Astrocyte (in vitro differentiated cells and primary cell): ENCODE measurements at places on chromosomes 16 and 17. TPM values are rescaled to one million over a fixed set of nuclear protein-coding genes. Genes with fewer than 3 reads are reported as not detected.
A peak's percentile ranks its signal among the peaks of the same experiment; 100 is the strongest.

MMP28 gene
- 1.2 and 2.6 TPM in 2 replicates for total RNA-seq

PNPO gene
- total RNA-seq, result 12.0 and 14.1 TPM in 2 replicates

DOC2A gene
- 0.50 and 0.89 TPM in 2 replicates for total RNA-seq

DNA sequence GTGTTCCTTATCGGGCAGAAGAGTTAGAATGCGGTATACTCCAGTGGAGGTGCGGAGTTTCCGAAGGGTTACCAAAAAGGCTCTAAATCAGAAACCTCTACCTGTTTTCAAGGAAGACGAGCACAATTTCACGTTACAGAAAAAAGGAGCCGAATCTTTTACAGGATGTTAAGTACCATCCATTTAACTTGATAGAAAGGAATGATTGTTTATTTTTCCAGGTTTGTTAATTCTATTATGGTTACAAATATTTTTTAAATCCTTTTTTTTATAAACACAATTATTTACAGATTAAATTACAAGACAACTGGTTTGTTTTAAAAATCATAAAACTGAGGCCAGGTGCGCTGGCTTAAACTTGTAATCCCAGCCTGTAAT lies 18.2 kb downstream of the ZNF213 start:
- H3K27me3 ChIP-seq, result no peaks in the 10 kb centered on the region
- DNase-seq, result no peak
- H3K4me3 ChIP-seq, result no peak overlapping the region
- no peaks in the 10 kb centered on the region for H3K36me3 ChIP-seq
- no peak overlapping the region for H3K27ac ChIP-seq

TMEM88 gene
- 25.3 and 33.7 TPM in 2 replicates for total RNA-seq

RPL26 gene
- total RNA-seq, result 1,192 and 1,342 TPM in 2 replicates

C17orf113 gene
- total RNA-seq, result 0.19 and 0.23 TPM in 2 replicates

DNA sequence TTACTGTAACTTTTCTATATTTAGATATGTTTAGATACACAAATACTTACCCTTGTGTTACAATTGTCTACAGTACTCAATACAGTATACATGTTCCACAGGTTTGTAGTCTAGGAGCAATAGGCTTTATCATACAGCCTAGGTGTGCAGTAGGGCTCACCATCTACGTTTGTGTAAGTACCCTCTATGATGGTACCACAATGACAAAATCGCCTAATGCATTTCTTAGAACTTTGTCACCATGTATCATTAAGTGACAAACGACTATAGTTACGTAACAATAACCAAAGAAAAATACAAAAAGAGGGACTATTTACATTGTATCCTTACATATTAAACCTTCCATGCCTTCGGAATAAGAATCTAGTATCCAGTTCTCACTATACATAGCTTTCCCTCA lies 8.0 kb downstream of the STAT5B start:
- H3K4me1 ChIP-seq, result peaks cover 7% of the 10 kb centered on the region
- no peaks in the 10 kb centered on the region for H3K27me3 ChIP-seq
- H3K27ac ChIP-seq, result no peak overlapping the region
- H3K4me3 ChIP-seq, result no peak overlapping the region

DNA sequence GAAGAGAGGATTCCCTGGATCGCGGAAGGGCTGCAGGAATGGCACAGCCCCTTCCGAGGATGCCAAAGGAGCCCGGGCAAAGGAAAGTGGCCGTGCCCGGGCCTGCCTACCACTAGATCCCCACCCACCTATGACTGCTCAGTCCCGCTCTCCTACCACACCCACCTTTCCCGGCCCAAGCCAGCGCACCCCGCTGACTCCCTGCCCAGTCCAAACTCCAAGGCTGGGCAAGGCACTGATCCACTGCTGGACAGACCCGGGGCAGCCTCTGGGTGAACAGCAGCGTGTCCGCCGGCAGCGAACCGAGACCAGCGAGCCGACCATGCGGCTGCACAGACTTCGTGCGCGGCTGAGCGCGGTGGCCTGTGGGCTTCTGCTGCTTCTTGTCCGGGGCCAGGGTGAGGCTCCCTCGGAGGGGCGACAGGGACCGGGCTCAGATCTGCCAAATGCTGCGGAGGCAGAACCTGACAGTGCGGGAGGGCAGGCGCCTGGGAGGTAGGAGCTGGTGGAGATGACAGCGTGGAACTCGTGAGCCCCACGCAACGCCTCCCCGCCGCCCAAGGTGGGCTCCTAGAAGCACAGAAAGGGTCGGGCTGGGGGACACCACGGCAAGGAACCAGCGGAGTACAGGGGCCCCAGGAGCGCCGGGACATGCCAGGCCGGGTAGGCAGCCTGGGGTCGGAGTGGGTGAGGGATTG lies at the start of gene CES2:
CES2 (plus strand) TSS at position 203 of the 698 bp plus-strand sequence; CDS start at position 323, 120 bp downstream.
- peaks cover 19% of the 10 kb centered on the region for H3K4me1 ChIP-seq
- no peak for DNase-seq
- peak within 1 kb of the TSS; percentile 88 for H3K27ac ChIP-seq
- H3K36me3 ChIP-seq, result peaks cover 3% of the 10 kb centered on the region

- no peak overlapping the region for H3K4me3 ChIP-seq
- H3K36me3 ChIP-seq, result peaks cover 6% of the 10 kb centered on the region
- H3K4me1 ChIP-seq, result peaks cover 10% of the 10 kb centered on the region
- H3K27me3 ChIP-seq, result no peaks in the 10 kb centered on the region
- peak; percentile 77 for DNase-seq
Measured at GRCh38 chr17:74994440-74994839, 7.0 kb downstream of the CDR2L start.

- H3K27me3 ChIP-seq, result no peaks in the 10 kb centered on the region
- no peaks in the 10 kb centered on the region for H3K36me3 ChIP-seq
- H3K27ac ChIP-seq, result no peak overlapping the region
- no peak overlapping the region for H3K4me3 ChIP-seq
- H3K4me1 ChIP-seq, result peaks cover 20% of the 10 kb centered on the region
Measured at GRCh38 chr17:40473573-40474365, 27.7 kb downstream of the TNS4 start.

GRCh38 chr17:17569691-17570090 lies 21.8 kb downstream of the PEMT start:
- H3K4me3 ChIP-seq, result no peak overlapping the region
- H3K27me3 ChIP-seq, result no peaks in the 10 kb centered on the region
- H3K36me3 ChIP-seq, result no peaks in the 10 kb centered on the region
- H3K27ac ChIP-seq, result no peak overlapping the region

GRCh38 chr17:37446027-37446426 lies 39.3 kb downstream of the TADA2A start:
- DNase-seq, result peak; percentile 89
- no peaks in the 10 kb centered on the region for H3K27me3 ChIP-seq
- no peak overlapping the region for H3K4me3 ChIP-seq
- peak overlapping the region; percentile 34 for H3K27ac ChIP-seq
- peaks cover 11% of the 10 kb centered on the region for H3K4me1 ChIP-seq
- H3K36me3 ChIP-seq, result peaks cover 20% of the 10 kb centered on the region

- peaks cover 5% of the 10 kb centered on the region for H3K4me1 ChIP-seq
- no peak overlapping the region for H3K27ac ChIP-seq
- H3K27me3 ChIP-seq, result no peaks in the 10 kb centered on the region
- no peaks in the 10 kb centered on the region for H3K36me3 ChIP-seq
Measured at GRCh38 chr17:8745586-8746500, 1.2 kb upstream of the CCDC42 start.

TM4SF5 gene
- total RNA-seq, result not detected in 2 replicates

GRCh38 chr16:57695680-57696069 lies 1.1 kb downstream of the DRC7 start:
- DNase-seq, result no peak
- H3K4me3 ChIP-seq, result no peak overlapping the region
- H3K36me3 ChIP-seq, result no peaks in the 10 kb centered on the region
- no peaks in the 10 kb centered on the region for H3K27me3 ChIP-seq

DNA sequence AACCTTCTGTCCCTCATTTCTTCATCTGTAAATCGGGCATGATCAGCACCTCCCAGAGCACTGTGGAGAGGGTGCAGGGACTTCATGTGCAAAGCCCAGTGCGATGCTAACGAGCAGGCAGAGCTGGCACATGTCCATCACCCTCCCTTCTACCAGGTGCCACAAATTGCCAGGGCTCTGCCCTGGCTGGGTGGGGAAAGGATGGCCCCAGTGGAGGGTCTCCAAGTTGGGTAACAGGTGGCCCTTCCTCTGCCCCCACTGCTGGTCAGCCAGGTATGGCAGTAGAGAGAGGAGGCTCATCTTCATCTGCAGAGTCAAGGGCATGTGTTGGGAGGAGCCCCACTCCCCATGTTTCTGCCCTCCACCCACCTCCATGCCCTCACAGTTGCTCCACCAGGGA lies 61.5 kb upstream of the CDH5 start:
- no peak overlapping the region for H3K27ac ChIP-seq
- no peaks in the 10 kb centered on the region for H3K4me1 ChIP-seq
- H3K36me3 ChIP-seq, result no peaks in the 10 kb centered on the region

DNA sequence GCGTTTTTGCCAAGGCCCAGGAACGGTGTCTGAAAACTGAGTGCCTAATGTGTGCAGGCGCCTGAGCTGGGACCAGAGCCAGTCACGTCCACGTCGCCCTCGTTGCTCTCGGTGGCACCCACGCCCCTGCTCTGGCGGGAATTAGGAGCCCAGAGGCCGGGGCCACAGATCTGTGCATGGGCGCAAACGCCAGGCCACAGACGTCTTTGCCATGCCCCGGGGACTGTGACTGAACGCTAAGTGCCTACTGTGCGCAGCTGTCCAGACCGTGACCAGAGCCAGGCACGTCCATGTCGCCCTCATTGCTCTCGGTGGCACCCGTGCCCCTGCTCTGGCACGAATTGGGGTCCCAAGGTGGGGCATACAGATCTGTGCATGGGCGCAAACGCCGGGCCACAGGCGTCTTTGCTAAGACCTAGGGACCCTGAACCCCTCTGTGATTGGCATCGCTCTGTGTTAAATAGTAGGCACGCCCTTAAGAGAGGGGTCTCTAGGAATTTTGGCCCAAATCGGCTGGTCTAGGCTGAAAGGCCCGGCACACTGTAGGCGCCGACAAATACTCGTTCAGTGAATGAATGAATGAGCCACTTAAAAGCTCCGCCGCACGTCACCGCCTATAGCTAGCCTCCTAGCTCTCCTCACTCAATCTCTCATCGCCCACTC lies 827 bp upstream of the UBALD1 start:
- H3K36me3 ChIP-seq, result no peaks in the 10 kb centered on the region
- H3K4me1 ChIP-seq, result peaks cover 25% of the 10 kb centered on the region
- DNase-seq, result no peak

CRYM gene
- total RNA-seq, result 0.34 and 0.50 TPM in 2 replicates

GRCh38 chr16:48561960-48562393 lies 48.0 kb downstream of the N4BP1 start:
- no peaks in the 10 kb centered on the region for H3K27me3 ChIP-seq
- H3K27ac ChIP-seq, result no peak overlapping the region
- peak; percentile 53 for DNase-seq
- H3K4me1 ChIP-seq, result peaks cover 13% of the 10 kb centered on the region

DNA sequence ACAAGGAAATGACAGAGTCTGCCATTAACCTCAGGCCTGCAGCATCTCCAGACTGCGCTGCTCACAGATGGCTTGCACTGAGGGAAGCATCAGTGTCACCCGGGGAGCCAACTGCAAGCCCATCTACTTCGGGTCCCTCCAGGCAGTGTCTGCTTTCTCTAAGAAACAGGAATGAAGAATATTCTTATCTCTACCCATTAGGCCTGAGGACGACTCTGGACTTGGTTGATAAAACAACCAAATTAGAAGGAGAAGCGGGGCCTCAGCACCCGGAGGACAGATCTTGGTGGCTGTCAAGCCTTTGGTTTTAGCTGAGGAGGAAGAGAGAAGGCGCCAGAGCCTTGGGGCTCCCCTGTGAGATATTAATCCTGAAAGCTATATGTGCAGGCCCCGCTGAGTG lies 19.5 kb upstream of the MGAT5B start:
- DNase-seq, result no peak
- no peak overlapping the region for H3K27ac ChIP-seq
- H3K36me3 ChIP-seq, result no peaks in the 10 kb centered on the region

DNA sequence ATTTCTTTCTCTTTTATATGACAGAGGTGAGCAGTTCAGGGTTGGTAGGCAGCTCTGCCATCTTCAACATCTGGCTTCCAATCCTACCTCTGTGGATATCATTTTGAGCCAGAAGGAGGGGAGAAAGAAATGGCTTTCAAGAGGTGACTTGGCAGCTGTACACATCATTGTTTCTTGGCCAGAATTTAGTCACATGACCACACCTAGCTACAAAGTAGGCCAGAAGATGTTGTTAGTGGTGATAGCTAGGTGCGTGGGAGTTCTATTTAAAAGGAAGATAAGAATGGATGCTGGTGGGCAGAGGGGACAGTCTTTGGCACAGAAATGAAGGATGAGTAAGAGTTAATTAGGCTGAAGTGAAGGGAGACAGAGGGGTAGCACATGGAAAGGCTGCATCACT lies 29.2 kb upstream of the MPHOSPH6 start:
- DNase-seq, result peak; percentile 1
- H3K27ac ChIP-seq, result no peak overlapping the region
- H3K4me1 ChIP-seq, result no peaks in the 10 kb centered on the region
- H3K4me3 ChIP-seq, result no peak overlapping the region

GRCh38 chr17:75570034-75570676 lies 17.4 kb upstream of the MYO15B start:
- H3K4me3 ChIP-seq, result no peak overlapping the region
- H3K4me1 ChIP-seq, result no peaks in the 10 kb centered on the region
- no peaks in the 10 kb centered on the region for H3K36me3 ChIP-seq
- H3K27ac ChIP-seq, result no peak overlapping the region

- no peaks in the 10 kb centered on the region for H3K27me3 ChIP-seq
- no peak overlapping the region for H3K27ac ChIP-seq
- no peak for DNase-seq
- H3K4me1 ChIP-seq, result no peaks in the 10 kb centered on the region
Measured at GRCh38 chr17:54221499-54221898, 398.8 kb downstream of the KIF2B start.

MSRB1 gene
- total RNA-seq, result 23.7 and 25.8 TPM in 2 replicates

DNA sequence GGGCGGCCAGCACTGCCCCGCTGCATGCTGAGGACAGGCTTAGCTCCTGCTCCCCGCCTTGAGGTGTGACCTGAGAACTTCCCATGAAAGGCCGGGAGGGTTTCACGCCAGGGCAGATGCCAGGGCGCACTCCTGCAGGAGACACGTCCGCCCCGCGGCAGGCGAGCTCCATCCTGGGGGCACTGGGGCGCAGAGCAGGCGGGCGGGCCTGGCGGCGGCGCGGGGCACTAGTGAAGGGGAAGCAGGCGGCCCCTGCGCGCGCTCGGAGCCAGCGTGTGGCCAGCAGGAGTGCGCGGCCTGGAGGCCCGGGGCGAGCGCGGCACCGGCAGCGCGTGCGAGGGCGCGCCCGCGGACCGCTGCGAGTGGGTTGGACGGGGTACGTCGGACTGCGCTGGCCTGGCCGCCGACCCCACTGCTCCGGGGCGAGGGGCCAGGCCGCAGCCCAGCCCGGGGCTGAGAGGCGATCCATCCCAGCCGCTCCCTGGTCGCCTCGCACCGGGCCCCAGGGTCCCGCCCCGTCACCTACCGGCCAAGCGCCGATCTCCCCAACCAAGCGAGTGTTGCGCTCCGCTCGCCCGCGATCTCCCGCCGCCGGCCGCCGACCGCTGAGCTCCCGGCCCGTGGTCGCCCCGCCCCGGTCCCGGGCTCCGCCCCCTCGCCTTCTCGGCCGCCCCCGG lies at the start of gene MAP3K14:
MAP3K14 (minus strand) TSS at position 587 of the 677 bp plus-strand sequence. CDS start 26,275 bp downstream, outside the sequence.
- no peaks in the 10 kb centered on the region for H3K27me3 ChIP-seq
- peak within 1 kb of the TSS; percentile 80 for H3K4me3 ChIP-seq
- DNase-seq, result peak; percentile 57
- peak within 1 kb of the TSS; percentile 76 for H3K27ac ChIP-seq
- H3K36me3 ChIP-seq, result no peaks in the 10 kb centered on the region
- peaks cover 70% of the 10 kb centered on the region for H3K4me1 ChIP-seq
